CD4-positive, alpha-beta T cell treated with Interleukin-15 for 1 hour (primary cell): ENCODE measurements at places on chromosomes 3 and 15.
A peak's percentile ranks its signal among the peaks of the same experiment; 100 is the strongest.

GRCh38 chr3:160927620-160928019, 171.6 kb downstream of the PPM1L start:
- no peak for DNase-seq

DNA sequence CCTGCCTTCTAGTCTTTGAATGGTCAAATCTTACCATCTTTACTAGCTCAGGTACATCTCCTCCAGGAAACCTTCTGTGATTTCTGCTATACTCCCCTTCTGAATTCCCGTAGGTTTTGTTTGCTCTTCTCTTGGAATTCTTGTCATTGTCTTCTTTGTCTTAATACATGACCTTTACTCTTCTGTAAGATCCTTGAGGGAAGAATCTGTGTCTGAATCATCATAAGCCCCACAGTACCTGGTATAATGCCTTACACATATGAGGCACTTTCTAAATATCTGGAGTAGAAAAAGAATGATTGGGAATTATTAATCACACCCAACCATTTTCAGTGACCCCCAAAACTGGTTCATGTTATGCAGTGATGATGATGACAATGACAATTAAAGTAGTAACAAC, 210.1 kb upstream of the NR2E3 start:
- no peak for DNase-seq

DNA sequence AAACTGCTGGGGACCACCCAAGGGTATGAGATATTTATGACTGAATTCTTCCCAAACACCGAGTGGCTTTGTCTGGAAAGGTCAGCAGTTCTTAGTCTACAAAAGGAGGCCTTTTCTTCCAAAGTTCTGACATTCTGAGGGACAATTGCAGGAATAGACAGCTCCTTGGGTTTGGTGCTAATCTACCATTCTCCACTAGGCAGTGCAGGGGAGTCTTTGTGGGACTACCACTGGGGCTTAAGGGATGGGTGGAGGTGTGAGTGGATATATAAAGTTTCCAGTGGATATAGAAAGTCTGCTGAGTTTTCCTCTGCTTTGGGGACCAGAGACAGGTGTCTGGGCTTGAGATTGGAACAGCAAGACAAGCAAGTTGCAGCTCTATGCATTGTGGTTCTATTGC, 62.7 kb downstream of the EXOG start:
- no peak for DNase-seq

DNA sequence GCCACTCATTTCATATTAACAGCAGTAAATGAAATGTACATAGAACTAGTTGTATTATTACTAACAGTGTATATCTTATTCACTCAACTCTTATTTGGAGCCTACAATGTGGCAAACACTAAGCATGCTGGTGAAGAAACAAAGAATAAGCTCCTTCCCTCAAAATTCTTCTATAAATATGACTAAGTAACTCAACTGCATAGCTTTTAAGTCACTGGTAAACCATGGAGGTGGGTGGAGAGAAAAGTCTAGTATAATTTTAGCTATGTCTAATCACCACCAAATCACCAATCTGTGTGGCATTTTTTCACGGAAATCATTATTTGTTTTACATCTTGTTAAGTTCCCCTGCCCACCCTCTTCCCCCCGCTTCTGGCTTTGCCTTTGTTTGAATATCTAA, 17.5 kb downstream of the COPS2 start:
- no peak for DNase-seq

- no peak for DNase-seq
Observed at GRCh38 chr15:77886805-77887448, 190.6 kb downstream of the TBC1D2B start.

- no peak for DNase-seq
Observed at GRCh38 chr3:116863822-116864589, 154.4 kb downstream of the TUSC7 start.

DNA sequence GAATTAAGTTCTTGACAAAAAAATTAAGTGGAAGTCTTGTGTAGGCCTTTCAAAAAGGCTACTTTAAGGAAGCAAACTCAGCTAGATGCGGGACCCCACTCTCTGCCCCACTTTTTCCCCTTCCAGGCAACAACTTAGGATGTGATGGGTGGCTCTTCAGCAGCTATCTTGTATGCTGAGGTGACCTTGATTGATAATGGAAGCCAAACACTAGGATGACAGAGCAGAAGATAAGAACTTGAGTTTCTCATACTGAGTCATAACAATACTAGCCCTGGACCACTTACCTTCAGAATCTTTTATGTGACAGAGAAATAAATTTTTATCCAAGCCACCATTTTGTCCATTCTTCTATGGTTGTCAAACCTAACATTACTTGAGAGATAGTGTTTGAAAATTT, 16.1 kb downstream of the PDCD10 start:
- DNase-seq = no peak

- peak; percentile 78 for DNase-seq
Observed at GRCh38 chr3:126357295-126358037, at the start of gene KLF15. TSS of gene KLF15 (minus strand) at chr3:126357408. CDS start at chr3:126352922, 4,486 bp downstream.
